CD4-positive, alpha-beta T cell treated with Interleukin-17A for 4 hours (primary cell): ENCODE measurements at places on chromosomes 2 and 18.

- DNase-seq, result peak; percentile 3
Observed at GRCh38 chr2:241082341-241083090, 19.6 kb downstream of the MTERF4 start.

DNA sequence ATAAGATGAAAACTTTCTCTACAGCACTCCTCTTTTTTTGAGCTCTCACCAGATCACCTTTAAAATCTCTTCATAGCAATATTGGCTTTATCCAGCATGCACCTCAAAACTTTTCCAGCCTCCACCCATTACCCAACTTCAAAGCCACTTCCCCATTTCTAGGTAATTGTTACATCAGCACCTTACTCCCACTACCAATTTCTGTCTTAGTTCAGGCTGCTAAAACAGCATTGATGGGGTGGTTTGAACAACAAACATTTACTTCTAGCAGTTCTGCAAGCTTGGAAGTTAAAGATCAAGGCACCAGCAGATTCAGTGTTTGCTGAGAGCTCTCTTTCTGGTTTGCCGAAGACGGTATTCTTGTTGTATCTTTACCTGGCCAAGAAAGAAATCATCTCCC is 114.0 kb upstream of the SLC39A10 start:
- no peak for DNase-seq

DNA sequence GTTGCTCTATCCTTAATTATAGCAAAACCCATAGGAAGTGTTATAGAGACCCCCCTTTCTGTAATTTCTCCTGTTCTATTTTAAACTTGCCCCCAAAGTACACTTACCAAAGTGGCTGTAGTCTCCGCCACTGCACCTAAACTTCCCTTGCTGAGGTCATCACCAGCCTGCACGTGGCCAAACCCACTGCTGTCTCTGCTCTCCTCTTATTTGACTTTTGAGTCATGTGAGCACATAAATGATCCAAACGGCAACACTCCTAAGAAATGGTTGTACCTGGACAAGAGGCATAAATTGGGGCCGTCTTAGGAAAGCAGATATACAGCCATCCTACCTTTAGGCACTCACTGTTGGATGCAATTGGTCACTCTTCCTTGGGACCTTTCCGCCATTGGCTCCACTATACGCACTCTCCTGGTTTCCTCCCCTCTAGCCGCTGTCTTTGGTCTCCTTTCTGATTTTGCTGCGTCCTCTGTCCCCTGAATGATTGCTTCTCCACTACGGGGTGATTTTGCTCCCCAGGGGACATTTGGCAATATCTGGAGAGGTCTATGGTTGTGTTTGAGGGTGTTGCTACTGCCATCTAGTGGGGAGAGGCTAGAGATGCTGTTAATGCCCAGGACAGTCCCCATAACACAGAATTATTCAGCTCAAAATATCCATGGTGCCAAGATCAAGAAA is 19.2 kb upstream of the IL36G start:
- peak; percentile 53 for DNase-seq

DNA sequence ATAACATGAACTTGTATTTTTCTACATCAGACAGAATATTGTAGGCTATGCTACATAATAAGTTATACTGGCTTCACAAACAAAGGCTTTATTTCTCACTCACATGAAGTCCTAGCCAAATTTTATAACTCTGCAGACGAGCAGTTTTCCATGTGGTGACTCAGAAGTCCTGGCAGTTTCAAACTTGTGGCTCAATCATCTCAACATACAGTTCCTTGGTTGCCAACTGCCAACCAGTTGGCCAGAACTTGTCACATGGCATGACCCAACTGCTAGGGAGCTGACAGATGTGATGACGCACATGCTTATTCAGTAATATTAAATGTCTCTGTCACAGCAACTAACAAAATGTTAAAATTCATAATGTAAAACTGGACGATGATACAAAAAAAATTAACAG is 63.8 kb upstream of the ZC3H15 start:
- DNase-seq, result no peak

DNA sequence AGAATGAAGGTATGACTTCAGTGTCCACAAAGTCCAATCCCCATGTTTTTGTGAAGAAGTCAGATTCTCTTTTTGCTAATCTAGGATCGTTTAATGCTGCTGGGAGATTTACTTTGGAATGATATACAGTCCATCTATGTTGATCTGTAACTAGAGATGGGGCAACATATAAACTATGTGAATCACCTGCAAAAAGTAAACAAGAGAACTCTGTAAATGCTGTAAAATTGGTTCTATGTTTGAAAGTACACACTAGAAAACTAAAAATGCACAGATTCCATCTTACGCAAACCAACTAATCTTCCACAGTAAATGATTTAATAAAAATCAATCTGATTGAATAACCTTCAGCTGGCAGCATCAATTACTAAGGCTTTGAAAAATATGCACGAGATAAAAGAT is 37.5 kb downstream of the VPS54 start:
- no peak for DNase-seq

GRCh38 chr2:10759151-10759714 is 37.8 kb downstream of the ATP6V1C2 start:
- DNase-seq, result no peak

DNA sequence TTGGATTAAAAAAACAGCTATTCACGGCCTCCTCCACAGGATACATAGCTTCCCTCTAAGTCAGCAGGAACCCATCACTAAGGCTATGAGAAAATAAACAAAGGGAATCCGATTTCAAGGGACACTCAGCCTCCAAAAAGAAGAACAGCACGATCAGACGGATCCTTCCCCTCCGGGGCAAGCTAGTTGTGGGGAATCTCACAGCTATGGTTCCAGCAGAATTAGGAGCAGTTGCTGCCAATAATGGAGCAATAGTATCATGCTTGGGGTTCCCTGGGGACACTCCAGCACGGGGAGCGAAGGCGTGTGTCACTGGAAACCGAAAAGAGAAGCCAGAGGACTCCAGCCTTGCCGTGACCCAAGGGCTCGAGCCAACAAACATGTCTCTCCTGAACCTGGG is 163.1 kb downstream of the TTC32 start:
- no peak for DNase-seq

DNA sequence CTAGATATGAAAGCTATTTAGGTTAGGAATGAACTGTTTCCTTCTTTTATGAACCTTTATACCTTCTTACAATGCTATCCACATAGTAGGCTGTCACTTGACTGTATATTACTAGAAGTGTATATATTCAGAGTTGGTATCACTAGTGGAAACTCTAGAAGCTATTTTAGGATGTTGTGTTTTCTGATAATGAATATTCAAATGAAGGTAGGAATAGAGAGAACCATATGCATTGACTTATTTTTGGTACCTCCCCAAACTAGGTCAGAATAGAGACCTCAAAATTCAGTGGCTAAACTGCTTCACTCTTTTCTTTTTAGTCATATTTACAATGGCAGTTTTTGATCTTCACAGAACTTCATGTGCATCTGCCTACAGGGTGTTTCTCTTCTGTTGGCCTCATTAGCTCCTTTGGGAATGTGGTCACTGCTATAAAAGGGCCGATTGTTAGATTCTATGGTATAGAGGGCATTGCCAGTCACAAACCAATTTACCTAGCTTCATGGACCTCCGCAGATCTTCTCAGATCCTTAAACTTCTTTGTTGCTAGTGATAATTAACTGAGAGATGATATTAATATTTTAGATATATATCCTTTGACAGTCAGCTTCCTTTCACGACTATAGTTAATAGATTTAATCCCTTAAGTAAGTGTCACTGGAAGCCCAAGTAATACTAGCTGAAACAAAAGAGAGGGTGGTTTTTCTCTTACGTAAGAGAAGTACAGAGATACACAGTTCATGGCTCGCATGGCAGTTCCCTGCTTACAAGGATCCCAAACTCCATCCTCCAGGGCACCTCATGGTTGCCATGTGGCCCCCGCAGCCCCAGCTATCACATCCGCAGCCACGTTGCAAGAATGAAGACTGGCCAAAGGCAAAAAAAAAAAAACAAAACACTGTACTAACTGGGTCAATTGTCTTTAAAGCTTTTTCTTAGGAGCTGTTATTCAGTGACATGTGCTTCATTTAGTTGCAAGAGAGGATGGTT is 61.0 kb downstream of the TSPYL6 start:
- no peak for DNase-seq

DNA sequence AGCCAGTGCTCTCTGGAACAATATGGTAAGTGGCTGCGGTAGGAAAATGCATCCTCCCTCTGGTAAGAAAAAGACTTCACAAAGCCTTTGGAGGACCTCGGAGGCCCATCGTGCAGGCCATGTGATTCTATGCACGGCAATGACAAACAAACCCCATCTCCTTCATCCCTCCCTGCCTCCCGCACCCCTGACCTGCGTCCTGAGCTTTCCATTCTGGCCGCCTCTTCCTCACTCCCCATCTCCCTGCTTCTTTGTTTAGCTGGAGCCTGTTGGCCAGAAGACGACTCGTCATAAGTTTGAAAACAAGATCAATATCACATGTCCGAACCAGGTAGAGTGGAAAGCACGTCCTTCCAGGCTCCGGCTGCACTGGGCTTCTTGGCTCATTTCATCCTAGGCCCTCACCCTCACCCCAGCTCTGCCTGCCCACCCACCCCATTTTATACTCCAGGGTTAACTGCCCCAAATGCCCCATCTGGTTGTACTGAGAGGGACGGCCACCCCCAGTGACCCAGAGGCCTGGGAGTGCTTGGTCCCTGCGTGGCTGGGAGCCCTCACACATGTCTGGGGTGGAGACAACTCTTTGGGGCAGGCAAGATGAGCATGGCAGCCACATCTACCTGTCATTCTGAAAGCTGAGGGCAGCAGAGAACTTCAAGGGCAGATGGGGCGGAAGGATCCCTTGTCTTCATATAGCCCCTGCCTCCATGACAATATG is 94.0 kb downstream of the PLB1 start:
- no peak for DNase-seq

GRCh38 chr2:107927034-107927534 is 59.2 kb upstream of the SLC5A7 start:
- DNase-seq, result no peak

DNA sequence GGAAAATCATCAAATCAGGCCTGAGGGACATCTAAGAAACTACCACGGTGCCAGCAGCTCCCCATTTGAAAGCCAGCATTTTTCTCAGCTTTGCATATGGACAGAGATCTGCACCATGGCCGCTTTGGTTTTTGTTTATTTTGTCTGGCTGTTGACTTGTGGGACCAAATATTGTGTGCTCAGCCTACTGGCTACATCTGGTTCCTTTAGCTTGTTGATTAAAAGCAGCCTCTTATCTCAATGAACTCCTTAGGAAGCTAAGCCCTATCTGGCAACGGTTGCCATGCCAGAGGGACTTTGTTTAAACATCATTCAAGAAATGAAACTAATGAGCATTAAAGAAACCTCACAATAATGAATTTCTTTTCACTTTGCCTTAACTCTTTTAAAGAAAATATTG is 32.4 kb upstream of the CCDC150 start:
- no peak for DNase-seq
